Urinary bladder (tissue), 4 donors: ENCODE measurements at places on chromosomes 13 and 19.
A peak's percentile ranks its signal among the peaks of the same experiment; 100 is the strongest.

DNA sequence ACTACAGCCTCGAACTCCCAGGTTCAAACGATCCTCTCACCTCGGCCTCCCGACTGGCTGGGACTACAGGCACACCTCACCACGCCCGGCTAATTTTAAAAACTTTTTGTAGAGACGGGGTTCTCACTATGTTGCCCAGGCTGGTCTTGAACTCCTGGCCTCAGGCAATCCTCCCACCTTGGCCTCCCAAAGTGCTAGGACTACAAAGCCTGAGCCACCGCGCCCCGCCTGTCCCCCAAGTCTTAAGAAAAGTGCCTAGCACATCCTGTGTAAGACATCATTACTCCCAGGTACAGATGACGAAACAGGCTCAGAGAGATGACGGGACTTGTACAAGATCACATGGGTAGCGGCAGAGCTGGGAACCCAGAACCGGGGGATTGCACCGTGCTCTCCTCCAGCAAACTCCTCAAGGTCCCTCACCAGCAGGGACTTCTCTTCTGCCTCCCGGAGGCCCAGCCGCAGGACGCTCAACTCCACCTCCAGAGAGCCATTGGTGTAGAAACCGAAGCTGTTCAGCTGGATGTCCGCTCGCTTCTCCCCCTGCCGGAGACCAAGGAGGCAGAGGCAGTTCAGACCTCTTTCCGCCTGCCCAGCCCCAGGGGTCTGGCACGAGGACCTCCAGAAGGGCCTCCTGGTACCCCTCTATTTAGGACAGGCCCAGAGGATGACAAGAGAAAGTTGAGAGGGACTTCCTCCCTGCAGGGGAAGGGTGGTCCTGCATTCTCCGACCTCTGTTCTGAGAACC, 1.0 kb downstream of the GPR108 start:
- DNase-seq, result peak; percentile 57

DNA sequence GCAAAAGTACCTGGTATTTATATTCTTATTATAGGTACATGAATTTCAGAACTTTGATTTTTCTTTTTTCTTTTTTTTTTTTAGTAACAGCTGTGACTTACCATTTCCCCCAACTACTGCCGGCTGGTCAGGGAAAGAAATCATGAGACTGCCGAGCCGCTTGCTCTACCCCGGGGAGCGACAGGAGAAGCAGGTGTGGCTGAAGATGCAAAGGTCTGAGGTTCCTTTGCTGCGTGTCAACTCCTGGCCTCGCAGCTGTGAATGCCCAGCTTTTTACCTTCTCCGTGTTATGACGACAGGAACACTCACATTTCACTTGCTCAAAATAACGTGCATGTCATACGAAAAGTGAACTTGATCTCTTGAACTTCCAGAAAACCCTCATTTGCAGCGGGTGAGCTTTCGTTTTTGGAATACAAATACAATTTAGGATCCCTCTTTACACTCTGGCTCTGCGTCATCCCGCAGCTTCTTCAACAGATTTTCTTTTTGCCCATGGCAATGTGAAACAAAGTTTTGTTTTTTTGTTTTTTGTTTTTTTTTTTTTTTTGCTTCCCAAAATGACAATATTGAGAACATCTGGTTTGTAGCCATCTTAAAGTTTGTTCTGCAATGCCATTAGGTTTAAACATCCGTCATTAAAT, 117.9 kb downstream of the EFNB2 start:
- no peak for DNase-seq

DNA sequence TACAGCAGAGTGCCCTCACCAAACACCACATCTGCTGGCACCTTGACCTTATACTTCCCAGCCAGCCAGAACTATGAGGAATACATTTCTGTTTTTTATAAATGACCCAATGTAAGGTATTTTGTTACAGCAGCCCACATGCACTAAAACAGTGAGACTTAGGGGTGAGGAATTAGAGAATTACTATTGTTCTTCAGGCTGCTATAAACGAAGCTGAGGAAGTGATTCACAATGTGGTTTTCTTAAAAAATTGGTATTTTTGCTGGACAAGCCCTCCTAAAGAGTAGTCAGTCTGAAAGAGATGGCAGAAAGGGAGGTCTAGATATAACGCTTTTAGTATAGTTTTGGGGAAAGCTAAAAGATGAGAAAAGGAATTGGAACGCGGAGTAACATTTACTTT, 101.0 kb downstream of the SLITRK6 start:
- DNase-seq, result no peak

GRCh38 chr19:50214699-50215543, 11.5 kb downstream of the MYH14 start:
- DNase-seq, result peak; percentile 63

GRCh38 chr13:114249077-114249476, 14.4 kb downstream of the CDC16 start:
- DNase-seq, result no peak

DNA sequence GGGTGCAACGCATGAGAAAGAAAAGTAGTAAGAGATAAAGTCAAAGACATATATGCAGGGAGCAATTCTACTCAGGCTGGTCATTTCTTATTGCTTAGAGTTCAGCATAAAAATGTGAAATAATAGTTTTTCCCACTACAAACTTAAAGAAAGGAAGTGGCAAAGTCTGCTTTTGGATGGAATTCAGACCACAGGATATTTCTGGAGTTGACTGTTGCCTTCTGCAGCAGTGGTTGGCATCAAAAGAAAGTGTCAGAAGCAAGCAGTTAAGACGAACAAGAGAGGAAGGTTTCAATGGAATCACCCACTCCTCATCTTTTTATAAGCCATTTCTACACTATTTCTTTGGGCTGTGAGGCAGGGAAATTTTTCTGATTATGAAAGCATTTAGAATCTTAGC, 36.2 kb upstream of the TRPC4 start:
- DNase-seq, result no peak

GRCh38 chr19:46303691-46304397, 7.0 kb downstream of the HIF3A start:
- no peak for DNase-seq

DNA sequence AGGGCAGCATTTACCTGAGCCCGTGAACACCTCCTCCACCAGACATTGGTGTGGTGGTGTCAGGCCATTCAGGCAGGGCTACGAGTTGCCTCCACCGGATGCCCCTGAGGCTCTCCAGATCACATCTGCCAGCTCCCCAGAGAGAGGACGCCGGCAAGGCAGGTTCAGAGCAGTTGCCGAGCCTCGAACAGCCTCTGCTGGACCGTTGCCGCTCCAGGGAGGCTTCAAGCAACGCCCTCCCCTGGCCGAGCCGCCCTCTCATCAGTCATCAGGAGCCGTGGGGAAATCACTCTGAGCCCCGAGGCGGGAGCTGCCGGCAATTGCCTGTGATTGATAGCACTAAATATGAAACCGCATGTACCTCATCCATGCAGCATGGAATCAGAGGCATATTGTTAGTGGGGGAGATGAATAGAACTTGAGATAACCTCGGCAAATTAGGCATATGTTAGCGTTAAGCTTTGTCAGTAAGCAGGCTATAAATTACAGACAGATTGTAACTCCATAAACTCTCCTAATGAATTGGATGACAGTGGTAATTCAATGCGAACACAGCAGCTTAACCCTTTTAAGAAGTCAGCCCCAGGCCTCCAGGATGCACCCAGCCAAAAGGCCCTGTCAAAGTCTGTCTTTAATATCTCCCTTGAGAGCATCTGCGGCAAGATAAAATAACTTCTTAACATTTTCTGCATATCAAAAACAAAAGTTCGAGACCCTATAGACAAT, 29.8 kb upstream of the SPACA7 start:
- DNase-seq, result no peak

DNA sequence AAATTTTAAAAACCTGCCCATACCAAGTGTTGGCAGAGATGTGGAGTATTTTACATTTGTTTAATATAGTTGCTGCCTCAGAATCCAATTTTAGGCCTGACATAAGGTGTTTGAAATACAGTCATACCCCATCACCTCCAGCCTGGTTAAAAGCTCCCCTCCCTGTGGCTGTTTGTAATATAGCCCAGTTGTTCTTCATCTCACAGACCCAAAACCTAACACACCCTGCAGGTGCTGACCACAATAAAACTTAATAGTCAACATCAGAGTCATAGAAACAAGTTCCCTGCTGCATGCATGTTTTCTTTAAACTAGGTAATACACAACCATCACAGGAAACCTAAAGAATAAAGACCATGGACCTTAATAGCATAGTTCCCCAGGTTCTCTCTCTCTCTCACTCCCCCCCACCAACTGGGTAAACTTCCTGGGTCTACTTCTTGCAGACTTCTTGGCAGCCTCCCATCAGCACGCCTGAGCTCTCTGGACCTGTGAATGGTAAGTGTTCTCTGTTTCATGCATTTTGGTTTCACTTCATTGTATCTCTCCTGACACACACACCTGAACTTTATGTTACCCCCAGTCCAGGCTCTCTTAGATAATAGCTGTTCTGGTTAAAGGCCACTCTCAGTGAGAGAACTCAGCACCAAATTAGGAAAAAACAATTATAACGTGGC, 1369.9 kb downstream of the EFNB2 start:
- no peak for DNase-seq

GRCh38 chr19:23437901-23438300, 42.6 kb upstream of the ZNF91 start:
- no peak for DNase-seq

DNA sequence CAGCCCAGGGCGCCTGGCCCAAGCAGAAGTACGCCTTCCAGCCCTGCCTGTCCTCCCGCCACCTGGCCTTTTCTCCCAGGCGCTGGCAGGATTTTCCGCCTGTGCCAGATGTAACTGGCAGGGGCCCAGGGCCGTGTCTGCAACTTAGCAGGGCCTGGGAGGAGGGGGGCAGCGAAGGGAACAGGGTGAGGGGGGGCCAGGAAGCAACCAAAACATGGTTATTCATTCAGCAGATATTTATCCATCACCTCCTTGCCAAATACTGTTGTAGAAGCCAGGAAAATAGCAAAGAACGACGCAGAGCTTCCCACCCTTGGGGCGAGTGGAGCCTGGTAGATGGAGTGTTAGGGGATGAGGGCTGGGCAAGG, 5.6 kb downstream of the TLE6 start:
- DNase-seq, result peak; percentile 45

DNA sequence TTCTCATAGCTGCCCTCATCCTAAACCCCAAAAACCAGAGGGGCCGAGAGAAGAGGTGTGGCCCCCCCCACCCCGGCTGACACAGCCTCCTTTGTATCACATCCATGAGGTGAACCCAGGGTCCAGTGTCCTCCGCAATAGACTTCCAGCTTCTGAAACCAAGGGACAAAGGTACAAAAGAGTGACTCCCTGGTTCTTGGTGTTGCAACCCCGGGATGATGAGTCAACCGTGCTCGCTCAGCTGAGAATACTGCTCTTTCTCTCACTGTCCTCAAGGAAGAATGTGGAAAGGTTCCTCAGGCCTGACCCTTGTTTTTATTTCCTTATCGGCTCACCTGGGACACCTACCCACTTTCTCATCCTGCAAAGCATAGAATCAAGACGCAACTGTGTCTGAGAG, 5.5 kb downstream of the SLC15A1 start:
- DNase-seq, result no peak

DNA sequence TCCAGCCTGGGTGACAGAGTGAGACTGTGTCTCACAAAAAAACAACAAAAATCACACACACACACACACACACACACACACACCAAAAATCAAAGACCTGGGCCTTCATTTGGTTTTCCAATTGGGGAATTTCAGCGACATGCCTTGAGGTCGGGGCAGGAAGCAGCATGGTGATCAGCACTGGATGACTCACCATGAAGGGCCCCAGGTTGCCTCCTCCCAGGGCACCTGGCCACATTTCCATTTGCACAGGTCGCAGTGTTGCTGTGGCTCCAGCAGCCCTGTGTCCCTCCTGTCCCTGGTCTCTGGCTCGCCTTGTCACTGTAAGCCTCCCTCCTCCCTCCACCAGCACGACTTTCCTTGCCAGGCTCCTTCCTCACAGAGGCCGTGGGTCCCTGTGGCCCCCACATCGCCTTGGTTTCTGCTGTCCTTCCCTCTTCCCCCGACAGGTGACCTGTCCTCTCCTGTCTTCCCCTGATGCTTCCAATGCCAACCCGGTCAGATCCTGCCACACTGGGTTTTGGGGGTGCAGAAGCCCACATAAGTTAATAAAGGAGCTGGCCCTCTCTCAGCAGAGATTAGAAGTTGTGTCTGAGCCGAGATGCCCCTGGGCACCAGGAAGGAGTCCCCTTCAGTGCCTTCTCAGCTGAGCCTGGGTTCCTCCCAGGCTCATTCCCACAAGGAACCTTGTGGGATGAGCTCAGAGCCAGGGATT, 66.7 kb downstream of the GPR12 start:
- DNase-seq, result no peak

DNA sequence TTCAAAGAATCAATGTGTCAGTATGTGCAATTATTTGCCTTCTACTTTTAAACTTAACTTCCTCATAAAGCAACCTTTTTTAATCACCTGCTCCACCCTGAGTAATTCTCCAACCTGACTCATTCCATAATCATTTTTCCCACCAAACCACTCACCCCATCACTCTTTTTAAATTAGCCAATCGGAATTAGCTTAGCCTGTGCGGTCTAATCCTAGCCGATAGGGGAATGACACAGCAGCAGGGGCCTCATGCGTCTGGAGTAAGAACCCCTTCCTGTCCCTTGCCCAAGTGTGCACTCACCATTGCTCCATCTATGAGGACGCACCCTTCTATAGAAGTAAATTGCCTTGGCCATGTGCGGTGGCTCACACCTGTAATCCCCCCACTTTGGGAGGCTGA, 27.4 kb upstream of the ZNF83 start:
- DNase-seq, result no peak
